ENCODE measurements at places on chromosomes 7 and 10. TPM values are rescaled to one million over a fixed set of nuclear protein-coding genes. Genes with fewer than 3 reads are reported as not detected.

- H3K27me3 ChIP-seq, result no peaks in the 10 kb centered on the region
- no peaks in the 10 kb centered on the region for H3K36me3 ChIP-seq
- no peak overlapping the region for H3K4me3 ChIP-seq
- DNase-seq, result no peak
- no peak overlapping the region for H3K27ac ChIP-seq
- no peaks in the 10 kb centered on the region for H3K4me1 ChIP-seq
These were observed 349.7 kb upstream of the NRP1 start for GRCh38 chr10:33684211-33684611.

DNA sequence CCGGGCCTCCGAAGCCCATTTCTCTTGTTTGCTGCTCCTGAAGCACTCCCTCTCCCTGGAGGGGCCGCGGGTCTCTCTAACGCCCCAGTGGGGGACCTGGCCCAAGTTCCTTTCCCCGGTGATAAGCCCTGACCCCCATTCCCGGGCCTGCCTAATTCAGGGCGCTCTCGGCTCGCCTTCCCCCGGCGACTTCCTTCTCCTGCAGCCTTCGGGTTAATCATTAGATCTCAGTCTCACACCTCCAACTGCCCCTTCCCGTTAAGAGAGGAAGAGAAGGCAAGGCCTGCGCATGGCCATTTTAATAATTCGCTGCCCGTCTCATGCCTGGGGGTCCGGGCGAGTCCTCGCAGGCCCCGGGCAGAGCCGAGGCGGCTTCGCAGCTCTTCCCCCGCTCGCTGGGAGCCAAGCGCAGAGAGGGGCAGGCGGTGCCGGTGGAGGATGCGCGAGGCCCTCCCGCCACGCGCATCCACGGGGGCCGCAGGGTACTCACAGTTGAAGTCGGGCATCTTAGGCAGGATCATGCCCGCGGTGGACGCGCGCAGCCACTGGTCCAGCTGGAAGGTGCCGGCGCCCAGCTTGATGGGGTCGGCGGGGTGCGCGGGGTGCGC is 1.2 kb downstream of the MNX1 start:
- H3K27ac ChIP-seq, result no peak overlapping the region
- no peaks in the 10 kb centered on the region for H3K36me3 ChIP-seq
- H3K27me3 ChIP-seq, result peaks cover 31% of the 10 kb centered on the region
- no peak for DNase-seq
- peaks cover 11% of the 10 kb centered on the region for H3K4me1 ChIP-seq
- no peak overlapping the region for H3K4me3 ChIP-seq

DNA sequence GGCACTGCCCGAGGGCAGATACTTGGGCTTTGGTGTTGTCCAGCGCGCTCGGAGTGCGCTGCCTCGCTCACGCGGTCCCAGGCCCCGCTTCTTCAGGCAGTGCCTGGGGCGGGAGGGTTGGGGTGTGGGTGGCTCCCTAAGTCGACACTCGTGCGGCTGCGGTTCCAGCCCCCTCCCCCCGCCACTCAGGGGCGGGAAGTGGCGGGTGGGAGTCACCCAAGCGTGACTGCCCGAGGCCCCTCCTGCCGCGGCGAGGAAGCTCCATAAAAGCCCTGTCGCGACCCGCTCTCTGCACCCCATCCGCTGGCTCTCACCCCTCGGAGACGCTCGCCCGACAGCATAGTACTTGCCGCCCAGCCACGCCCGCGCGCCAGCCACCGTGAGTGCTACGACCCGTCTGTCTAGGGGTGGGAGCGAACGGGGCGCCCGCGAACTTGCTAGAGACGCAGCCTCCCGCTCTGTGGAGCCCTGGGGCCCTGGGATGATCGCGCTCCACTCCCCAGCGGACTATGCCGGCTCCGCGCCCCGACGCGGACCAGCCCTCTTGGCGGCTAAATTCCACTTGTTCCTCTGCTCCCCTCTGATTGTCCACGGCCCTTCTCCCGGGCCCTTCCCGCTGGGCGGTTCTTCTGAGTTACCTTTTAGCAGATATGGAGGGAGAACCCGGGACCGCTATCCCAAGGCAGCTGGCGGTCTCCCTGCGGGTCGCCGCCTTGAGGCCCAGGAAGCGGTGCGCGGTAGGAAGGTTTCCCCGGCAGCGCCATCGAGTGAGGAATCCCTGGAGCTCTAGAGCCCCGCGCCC is at the start of gene NPY:
TSS of gene NPY (plus strand) at position 294 of the 802 bp plus-strand sequence. CDS start 1,051 bp downstream, outside the sequence.
- no peak for DNase-seq
- no peaks in the 10 kb centered on the region for H3K36me3 ChIP-seq
- no peak within 1 kb of the TSS for H3K4me3 ChIP-seq
- no peak within 1 kb of the TSS for H3K27ac ChIP-seq
- peaks cover 14% of the 10 kb centered on the region for H3K4me1 ChIP-seq
- peaks cover 6% of the 10 kb centered on the region for H3K27me3 ChIP-seq

GNAT3 gene
- not detected for total RNA-seq

IFIT1 gene
- total RNA-seq, result 16.9 TPM

DNA sequence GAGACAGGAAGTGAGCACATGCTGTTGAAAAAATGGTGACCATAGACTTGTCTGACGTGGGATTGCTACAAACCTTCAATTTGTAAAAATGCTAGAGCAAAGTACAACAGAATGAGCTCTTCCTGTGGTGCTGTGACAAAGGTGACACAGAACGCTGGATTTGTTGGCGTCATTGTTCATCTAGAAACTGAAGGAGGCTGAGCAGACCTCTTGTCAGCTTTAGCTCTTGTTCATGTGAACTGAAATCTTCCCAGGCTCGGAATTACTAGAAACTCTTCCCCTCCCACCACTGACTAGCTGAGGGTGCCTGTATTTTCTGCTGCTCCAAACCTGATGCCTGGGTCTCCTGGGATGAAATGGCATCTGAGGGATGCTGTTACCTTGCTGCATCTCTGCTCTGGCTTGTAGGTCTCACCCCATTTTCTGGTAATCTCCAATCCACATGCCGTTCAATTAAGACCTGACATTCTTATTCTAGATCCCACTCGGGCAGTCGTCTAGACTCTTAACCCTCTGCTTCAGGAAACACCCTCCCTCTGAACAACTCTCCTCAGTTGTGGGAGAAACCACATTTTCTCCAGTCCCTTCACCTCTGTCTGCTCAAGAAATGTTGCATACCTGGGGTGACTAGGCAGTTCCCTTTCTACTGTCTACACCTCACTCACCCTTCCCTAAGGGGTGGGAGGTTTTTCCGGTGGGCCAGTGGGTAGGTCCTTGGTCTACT is 349.3 kb downstream of the CXCL12 start:
- no peak for DNase-seq
- no peak overlapping the region for H3K27ac ChIP-seq
- no peak overlapping the region for H3K4me3 ChIP-seq
- no peaks in the 10 kb centered on the region for H3K36me3 ChIP-seq
- no peaks in the 10 kb centered on the region for H3K27me3 ChIP-seq
- no peaks in the 10 kb centered on the region for H3K4me1 ChIP-seq

THSD7A gene
- 12.1 TPM for total RNA-seq

- no peaks in the 10 kb centered on the region for H3K36me3 ChIP-seq
- no peak overlapping the region for H3K27ac ChIP-seq
- no peaks in the 10 kb centered on the region for H3K4me1 ChIP-seq
- no peak for DNase-seq
- peaks cover 12% of the 10 kb centered on the region for H3K27me3 ChIP-seq
- H3K4me3 ChIP-seq, result no peak overlapping the region
These were observed 477.5 kb upstream of the ADARB2 start for GRCh38 chr10:2214805-2215204.

- H3K27ac ChIP-seq, result peak overlapping the region; percentile 83
- H3K27me3 ChIP-seq, result no peaks in the 10 kb centered on the region
- peak; percentile 75 for DNase-seq
- peak overlapping the region; percentile 32 for H3K4me3 ChIP-seq
These were observed 2.5 kb upstream of the ACBD5 start for GRCh38 chr10:27242951-27243551.

DNA sequence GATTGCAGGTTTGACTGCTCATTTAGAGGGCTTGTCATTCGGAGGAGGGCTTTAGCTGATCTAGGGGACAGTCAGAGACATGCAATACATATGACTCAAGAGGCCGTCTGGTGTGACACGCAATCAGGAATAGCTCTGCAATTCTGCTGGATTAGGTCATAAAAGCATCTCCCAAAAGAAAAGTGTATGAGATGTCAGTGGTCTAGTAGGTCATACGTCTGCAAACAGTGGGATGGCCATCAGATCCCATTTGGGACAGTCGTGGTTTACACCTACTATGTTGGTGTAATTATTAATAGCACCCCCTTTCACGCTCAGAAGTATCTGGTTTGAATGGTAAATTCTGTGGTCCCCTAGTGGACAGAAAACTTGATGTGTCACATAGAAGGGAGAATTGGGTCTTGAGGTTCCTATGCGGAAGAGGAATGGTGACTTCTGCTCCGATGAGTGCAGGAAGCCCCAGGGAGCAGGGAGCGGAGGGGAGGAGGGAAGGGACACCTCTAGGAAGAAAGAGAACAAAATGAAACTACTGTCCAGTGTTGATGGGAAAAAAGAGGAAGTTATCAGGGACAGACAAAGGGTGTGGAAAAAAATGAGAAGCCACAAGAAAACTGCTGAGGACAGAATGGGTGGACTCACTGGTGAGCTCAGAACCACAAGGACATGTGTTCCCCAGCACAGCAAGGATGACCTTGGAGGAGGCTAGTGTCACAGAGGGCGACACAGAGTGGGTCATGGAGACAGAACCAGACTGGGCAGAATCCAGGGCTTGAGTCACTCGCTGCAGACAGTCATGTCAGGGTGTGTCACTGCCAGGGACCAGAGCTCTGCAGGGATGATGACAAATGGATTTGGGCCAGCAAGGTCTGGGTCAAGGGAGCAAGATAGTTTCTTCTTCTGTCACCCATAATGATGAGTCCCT is 59.9 kb downstream of the MAP3K8 start:
- no peak overlapping the region for H3K27ac ChIP-seq
- H3K4me3 ChIP-seq, result no peak overlapping the region
- H3K27me3 ChIP-seq, result no peaks in the 10 kb centered on the region

GRCh38 chr10:16392531-16393069 is 44.2 kb upstream of the PTER start:
- no peak overlapping the region for H3K4me3 ChIP-seq
- no peaks in the 10 kb centered on the region for H3K4me1 ChIP-seq
- DNase-seq, result no peak
- no peak overlapping the region for H3K27ac ChIP-seq
- no peaks in the 10 kb centered on the region for H3K27me3 ChIP-seq

DNA sequence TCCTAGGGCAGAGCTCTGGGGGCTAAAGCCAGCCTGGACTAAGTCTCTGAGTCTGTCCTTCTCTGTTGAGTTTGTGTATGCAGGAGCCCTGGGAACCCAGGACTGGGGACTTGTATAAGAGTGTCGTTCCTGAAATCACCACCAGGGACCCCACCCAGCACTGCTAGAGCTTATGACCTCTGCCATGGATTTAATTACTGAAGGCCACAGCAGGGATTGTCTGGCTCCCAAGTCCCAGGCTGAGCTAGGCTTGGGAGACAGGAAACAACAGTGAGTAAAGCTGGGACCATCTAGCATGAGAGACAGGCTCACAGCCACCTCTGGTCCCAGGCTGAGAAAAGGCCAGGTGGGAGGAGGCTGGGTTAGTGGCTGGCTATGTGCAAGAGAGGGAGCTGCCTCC is 1.4 kb upstream of the TSPAN15 start:
- peaks cover 3% of the 10 kb centered on the region for H3K4me1 ChIP-seq
- DNase-seq, result no peak
- H3K36me3 ChIP-seq, result no peaks in the 10 kb centered on the region

PIK3CG gene
- total RNA-seq, result 10.1 TPM

CNTNAP2 gene
- 45.3 TPM for total RNA-seq

STEAP1B gene
- total RNA-seq, result 1.4 TPM

CALCR gene
- total RNA-seq, result 0.20 TPM

DNA sequence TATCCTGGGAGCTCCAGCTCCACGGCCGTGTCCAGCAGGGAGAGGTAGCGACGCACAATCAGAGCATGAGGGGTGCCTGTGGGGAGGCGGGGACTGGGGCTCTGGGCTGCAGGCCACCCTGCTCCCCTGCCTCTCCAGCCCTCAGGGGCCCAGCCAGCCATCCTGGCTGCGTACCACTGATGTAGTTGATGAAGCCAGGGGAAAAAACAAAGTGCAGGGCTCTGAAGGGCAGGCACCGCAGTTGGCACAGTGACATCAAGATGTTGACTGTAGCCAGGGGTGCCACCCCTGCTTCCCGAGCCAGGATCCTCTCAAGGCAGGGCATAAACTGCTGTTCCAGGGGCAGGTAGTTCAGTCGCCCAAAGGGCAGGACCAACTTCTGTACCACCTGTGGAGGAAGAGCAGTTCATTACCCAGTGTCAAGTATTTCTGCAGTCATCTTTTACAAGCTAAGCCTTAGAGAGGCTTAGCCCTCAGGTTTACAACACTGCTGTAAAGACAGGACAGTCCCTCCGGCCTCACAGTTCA is 2.8 kb downstream of the FASTK start:
- H3K36me3 ChIP-seq, result peaks cover 17% of the 10 kb centered on the region
- no peak overlapping the region for H3K4me3 ChIP-seq
- peaks cover 38% of the 10 kb centered on the region for H3K4me1 ChIP-seq
- H3K27ac ChIP-seq, result no peak overlapping the region
- DNase-seq, result no peak

GRCh38 chr7:76364198-76364584 is 5.4 kb upstream of the YWHAG start:
- H3K27me3 ChIP-seq, result no peaks in the 10 kb centered on the region
- H3K4me3 ChIP-seq, result no peak overlapping the region
- DNase-seq, result peak; percentile 62
- H3K27ac ChIP-seq, result peak overlapping the region; percentile 13
- peaks cover 11% of the 10 kb centered on the region for H3K4me1 ChIP-seq

DNA sequence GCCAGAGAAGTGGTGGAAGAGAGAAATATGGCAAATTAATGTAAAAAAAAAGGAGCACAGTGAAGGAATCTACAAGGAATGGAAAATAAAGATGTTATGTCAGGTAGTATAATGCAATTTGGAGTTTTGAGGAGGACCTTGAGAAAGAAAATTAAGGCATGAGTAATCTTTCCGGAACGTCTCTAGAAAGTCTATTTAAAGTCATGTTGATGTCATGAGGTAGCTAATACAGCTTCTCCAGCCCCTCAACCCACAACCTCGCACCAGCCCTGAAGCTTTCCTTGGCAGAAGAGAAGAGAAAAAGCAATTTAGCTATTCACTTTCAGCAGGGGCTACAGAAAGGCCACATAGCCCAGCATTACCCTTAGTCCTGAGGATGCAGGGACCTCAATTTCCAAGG is 22.5 kb downstream of the TRDMT1 start:
- no peak for DNase-seq
- H3K27me3 ChIP-seq, result no peaks in the 10 kb centered on the region
- H3K4me1 ChIP-seq, result peaks cover 8% of the 10 kb centered on the region
- no peaks in the 10 kb centered on the region for H3K36me3 ChIP-seq

SERPINE1 gene
- 18.6 TPM for total RNA-seq

- DNase-seq, result peak; percentile 15
- no peaks in the 10 kb centered on the region for H3K27me3 ChIP-seq
- H3K27ac ChIP-seq, result no peak overlapping the region
- H3K4me3 ChIP-seq, result no peak overlapping the region
These were observed 117.5 kb upstream of the HGF start for GRCh38 chr7:81887098-81888090.

MSMB gene
- total RNA-seq, result not detected

GRCh38 chr10:70118196-70118595 is 14.4 kb downstream of the AIFM2 start:
- no peaks in the 10 kb centered on the region for H3K4me1 ChIP-seq
- no peak overlapping the region for H3K27ac ChIP-seq
- H3K36me3 ChIP-seq, result no peaks in the 10 kb centered on the region
- no peak for DNase-seq
- H3K27me3 ChIP-seq, result no peaks in the 10 kb centered on the region
